Vagina (tissue), 2 donors: ENCODE measurements at places on chromosomes 3 and 15.

- H3K4me1 ChIP-seq, result no peaks in the 10 kb centered on the region
- H3K27ac ChIP-seq, result no peak overlapping the region
- H3K27me3 ChIP-seq, result no peaks in the 10 kb centered on the region
- no peak for DNase-seq
- H3K4me3 ChIP-seq, result no peak overlapping the region
Measured at GRCh38 chr3:104521606-104522336, 844.9 kb upstream of the ALCAM start.

GRCh38 chr15:99969261-99969920 lies 236.2 kb upstream of the LYSMD4 start:
- no peaks in the 10 kb centered on the region for H3K36me3 ChIP-seq
- no peak overlapping the region for H3K27ac ChIP-seq
- DNase-seq, result no peak
- H3K4me3 ChIP-seq, result no peak overlapping the region
- H3K4me1 ChIP-seq, result peaks cover 8% of the 10 kb centered on the region

GRCh38 chr15:99732751-99733267 lies 428 bp downstream of the LYSMD4 start:
- peak overlapping the region; percentile 86 for H3K4me3 ChIP-seq
- H3K36me3 ChIP-seq, result peaks cover 8% of the 10 kb centered on the region
- no peaks in the 10 kb centered on the region for H3K27me3 ChIP-seq
- DNase-seq, result no peak
- H3K27ac ChIP-seq, result peak overlapping the region; percentile 90

DNA sequence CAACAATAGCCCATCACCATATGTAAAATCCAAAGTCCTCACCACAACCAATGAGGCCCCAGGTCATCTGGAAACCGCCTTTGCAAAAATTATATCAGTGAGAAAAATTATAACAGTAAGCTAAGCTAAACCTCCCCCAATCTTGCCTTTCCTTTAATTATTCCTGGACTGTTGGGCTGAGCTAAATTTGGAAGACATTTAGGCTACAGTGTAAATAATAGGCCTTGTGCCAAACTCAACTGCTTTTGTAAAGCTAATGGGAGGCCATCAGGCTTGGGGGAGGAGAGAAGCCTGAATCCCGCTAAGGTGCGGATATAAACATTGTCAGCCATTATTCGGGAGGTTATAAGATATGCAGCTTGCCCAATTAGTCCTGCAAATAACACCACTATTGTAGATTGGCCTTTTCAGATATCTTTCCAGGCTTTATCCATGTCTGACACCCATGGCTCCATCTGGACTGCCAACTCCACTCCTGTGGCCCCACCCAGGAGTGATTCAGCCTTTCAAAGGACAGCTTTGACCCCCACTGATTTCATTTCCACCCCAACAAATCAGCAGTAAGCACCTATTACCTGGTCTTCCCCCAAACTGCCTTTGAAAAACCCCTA lies 53.0 kb upstream of the CA12 start:
- no peak overlapping the region for H3K27ac ChIP-seq
- H3K27me3 ChIP-seq, result no peaks in the 10 kb centered on the region
- no peak for DNase-seq
- no peaks in the 10 kb centered on the region for H3K36me3 ChIP-seq
- no peak overlapping the region for H3K4me3 ChIP-seq

- DNase-seq, result no peak
- H3K36me3 ChIP-seq, result no peaks in the 10 kb centered on the region
- peak overlapping the region; percentile 87 for H3K27ac ChIP-seq
- H3K4me1 ChIP-seq, result peaks cover 49% of the 10 kb centered on the region
Measured at GRCh38 chr3:126983276-126983652, 349 bp downstream of the PLXNA1 start.

DNA sequence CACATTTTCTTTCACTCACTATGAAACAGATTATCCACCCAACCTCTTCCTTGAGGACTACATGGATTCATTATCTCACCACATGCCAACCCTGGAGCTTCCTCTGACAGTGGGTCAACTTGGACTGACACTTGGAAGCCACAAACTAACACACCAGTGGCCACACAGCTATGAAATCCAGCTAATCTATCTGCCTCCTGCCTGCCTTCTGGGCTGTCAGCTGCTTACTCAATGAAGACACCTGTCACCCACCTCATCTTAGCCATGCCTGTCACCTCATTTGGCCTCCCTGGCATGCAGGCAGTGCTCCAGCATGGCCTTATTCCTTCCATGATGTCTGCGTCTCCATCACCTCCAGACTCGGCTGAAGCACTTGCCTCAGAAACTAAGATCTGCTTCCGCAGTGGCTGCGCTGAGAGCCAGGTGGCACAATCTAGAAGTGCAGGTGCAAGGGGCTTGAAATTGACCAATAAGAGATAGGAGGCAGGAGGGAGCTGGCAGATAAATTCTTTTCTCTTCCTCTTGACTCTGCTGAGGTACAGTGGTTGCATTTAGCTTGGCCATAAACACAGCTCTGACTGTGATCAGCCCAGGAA lies 105.2 kb upstream of the RNF7 start:
- no peaks in the 10 kb centered on the region for H3K27me3 ChIP-seq
- DNase-seq, result no peak
- no peak overlapping the region for H3K27ac ChIP-seq
- H3K4me1 ChIP-seq, result no peaks in the 10 kb centered on the region
- no peaks in the 10 kb centered on the region for H3K36me3 ChIP-seq

- peak overlapping the region; percentile 44 for H3K27ac ChIP-seq
- peaks cover 48% of the 10 kb centered on the region for H3K4me1 ChIP-seq
- H3K27me3 ChIP-seq, result no peaks in the 10 kb centered on the region
- no peak overlapping the region for H3K4me3 ChIP-seq
- DNase-seq, result no peak
- no peaks in the 10 kb centered on the region for H3K36me3 ChIP-seq
Measured at GRCh38 chr3:71532639-71533395, 50.7 kb downstream of the FOXP1 start.
